ENCODE measurements at places on chromosomes 7 and 10.

- no peak for DNase-seq
Measured at GRCh38 chr7:106231856-106232490, 52.8 kb downstream of the NAMPT start.

- DNase-seq = no peak
Measured at GRCh38 chr7:52831321-52831720, 204.1 kb upstream of the POM121L12 start.

GRCh38 chr7:30879139-30880124, 32.2 kb upstream of the AQP1 start:
- DNase-seq = no peak

- no peak for DNase-seq
Measured at GRCh38 chr7:27359181-27360125, 116.9 kb downstream of the EVX1 start.

GRCh38 chr10:71748671-71749191, 24.6 kb downstream of the VSIR start:
- DNase-seq = peak; percentile 69

DNA sequence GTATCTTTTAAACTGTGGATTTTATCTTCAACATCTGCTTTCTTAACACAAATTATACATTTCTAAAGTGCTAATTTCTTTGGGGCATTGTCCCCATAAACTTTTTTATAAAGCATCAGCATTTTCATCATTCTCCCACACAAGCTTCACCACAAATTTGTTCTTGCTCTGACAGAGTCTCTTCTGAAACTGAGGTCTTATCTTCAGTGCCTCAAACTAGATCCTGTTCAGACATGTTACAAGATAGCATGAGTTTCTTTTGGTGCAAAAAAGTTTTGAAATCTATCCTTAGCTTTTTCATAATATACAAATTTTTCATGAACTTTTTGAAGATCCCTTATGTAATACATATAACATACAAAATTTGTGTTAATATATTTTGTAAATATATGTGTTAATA, 346.6 kb downstream of the IPMK start:
- no peak for DNase-seq

DNA sequence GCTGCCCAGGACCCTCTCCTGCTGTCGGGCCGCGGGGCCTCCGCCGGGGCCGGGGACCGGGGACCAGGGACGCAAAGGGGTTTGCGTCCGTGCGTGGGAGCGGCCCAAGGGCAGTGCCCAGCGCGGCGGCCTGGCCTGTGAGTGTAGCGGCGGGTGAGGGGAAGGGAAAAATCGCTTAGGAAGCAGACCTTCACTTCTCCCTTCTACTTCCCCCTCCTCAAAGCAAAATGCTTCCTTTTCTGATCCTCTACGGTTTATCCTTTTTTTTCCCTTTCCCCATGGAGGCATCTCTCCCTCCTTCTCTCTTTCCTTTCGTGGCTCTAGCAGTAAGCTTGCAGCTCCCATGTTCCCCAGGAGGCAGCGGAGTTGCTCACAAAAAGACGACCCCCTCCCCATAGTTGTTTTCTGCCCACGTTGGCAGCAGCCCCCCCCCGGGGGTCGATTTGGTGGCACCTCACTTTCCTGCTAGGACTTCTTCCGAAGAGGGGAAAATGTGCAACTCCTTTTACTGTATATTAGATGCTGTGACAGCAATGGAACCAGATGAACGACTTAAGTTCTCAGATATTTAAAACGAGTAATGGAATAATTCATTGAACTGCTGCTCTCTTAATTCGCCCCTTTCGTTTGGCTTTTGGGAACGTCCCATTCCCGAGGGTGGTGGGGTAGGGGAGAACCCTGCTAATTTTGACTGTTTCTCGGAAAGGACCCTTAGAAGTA, 724 bp downstream of the CAPZA2 start:
- peak; percentile 42 for DNase-seq

GRCh38 chr7:134696261-134696660, 49.6 kb downstream of the BPGM start:
- DNase-seq = no peak

- no peak for DNase-seq
Measured at GRCh38 chr10:99115703-99116102, 119.9 kb downstream of the HPSE2 start.

DNA sequence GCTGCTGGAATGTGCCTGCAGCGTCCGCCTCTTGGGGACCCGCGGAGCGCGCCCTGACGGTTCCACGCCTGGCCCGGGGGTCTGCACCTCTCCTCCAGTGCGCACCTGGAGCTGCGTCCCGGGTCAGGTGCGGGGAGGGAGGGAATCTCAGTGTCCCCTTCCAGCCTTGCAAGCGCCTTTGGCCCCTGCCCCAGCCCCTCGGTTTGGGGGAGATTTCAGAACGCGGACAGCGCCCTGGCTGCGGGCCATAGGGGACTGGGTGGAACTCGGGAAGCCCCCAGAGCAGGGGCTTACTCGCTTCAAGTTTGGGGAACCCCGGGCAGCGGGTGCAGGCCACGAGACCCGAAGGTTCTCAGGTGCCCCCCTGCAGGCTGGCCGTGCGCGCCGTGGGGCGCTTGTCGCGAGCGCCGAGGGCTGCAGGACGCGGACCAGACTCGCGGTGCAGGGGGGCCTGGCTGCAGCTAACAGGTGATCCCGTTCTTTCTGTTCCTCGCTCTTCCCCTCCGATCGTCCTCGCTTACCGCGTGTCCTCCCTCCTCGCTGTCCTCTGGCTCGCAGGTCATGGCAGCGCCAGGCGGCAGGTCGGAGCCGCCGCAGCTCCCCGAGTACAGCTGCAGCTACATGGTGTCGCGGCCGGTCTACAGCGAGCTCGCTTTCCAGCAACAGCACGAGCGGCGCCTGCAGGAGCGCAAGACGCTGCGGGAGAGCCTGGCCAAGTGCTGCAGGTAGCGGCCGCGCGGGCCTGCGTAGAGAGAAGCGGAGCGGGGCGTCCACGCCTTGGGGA, 645 bp downstream of the SLC26A4 start:
- no peak for DNase-seq

DNA sequence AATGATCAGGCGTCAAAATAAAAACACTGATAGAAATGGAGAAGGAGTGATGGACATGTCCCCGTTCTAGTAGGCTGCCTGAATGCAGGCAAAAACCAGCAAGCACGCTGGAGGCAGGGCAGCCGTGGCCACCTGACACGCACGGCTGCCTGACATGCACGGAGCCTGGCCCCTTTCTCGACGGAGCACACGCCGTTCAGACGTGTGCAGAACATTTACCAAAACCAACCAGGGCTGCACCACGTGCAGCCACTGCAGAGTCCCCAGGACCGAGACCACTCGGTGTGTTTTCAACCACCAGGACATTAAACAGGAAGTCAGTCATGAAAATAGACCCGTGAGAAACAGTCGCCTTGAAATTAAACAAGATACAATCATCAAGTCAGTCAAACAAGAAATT, 61.9 kb upstream of the NKX6-2 start:
- no peak for DNase-seq

- DNase-seq = no peak
Measured at GRCh38 chr10:10699427-10699826, 318.2 kb upstream of the CELF2 start.

DNA sequence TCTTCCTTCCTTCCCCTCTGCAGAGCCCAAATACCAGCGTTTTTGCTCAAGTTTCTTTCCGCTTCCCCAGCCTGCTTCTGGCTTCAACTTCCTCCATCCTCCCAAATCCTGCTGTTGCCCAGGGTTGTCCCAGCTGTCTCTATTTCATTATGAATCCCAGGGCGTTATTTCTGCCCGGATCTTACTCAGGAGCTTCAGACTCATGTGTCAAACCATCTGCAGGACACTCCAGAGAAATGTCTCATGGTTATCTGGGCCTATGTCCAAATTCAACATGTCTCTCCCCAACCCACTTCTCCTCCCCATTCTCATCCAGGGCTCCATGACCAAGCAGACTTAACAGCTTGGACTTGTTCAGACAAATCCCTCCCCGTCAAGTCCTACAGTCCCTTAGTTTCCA, 15.6 kb downstream of the ARHGAP22 start:
- DNase-seq = no peak

DNA sequence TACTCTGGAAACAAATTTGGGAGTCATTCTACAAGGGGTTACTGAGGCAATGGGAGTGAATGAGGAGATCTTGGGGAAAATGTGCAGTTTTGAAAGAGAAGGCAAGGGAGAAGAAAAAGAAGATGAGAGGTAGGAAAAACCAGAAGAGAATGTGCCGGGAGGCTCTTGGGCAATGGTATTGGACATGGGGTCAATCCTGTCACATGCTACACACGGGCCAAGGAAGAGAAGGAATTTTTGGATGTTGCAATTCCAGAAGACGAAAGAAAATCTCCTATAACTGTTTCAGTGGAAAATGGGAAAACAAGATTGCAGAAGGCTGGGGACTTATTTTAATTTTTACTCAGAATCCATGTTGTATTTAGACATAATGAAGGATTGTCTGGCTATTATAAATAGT, 615.0 kb downstream of the PHTF2 start:
- no peak for DNase-seq

DNA sequence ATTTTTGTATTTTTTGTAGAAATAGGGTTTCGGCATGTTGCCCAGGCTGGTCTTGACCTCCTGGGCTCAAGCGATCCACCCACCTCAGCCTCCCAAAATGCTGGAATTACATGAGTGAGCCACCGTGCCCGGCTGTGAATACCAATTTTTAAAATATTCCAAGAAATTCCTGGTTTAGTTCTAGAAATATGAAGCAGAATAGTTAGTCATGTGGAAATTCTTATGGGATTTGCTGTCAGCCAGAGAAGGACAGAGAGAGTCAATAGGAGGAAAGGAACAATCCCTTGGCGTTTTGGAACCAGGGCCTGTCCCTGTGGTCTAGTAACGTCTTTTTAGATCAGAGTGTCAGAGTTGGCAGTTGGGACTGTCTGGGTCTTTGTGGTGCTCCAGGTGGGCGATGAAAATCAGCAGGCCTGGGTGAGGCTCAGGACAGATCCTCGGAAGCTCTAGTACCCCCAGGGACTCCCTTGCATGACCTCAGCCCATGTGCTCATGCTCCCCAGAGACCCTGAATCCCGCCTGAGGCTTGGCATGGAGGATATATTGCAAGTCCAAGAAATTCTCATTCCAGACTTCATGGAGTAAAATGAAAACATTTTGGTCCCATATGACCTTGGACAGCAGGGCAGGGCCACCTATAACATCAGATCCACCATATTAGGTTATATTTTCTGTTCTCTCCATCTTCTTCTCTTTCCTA, 7.8 kb downstream of the NODAL start:
- DNase-seq = no peak

DNA sequence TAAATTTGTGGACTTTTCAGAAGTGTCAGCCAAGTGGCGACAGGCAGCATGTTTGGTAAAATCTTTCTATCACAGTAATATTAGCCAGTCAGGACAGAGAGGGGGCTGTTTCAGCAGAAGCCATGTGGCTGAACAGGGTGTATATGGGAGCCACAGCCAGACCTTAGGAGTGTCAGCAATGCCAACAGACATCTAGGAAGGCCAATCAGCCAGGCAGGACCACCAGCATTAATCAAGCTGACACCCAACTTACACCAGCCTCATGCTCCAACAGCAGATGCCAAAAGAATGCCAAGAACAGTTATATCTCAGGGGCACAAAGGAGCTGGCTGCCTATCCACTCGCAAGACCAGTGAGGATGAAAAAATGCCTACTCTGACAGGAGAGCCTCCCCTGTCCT, 54.8 kb downstream of the RAPGEF5 start:
- DNase-seq = no peak

- no peak for DNase-seq
Measured at GRCh38 chr7:7581531-7582179, 15.0 kb downstream of the MIOS start.

- DNase-seq = no peak
Measured at GRCh38 chr7:16129431-16130110, 291.8 kb downstream of the CRPPA start.

DNA sequence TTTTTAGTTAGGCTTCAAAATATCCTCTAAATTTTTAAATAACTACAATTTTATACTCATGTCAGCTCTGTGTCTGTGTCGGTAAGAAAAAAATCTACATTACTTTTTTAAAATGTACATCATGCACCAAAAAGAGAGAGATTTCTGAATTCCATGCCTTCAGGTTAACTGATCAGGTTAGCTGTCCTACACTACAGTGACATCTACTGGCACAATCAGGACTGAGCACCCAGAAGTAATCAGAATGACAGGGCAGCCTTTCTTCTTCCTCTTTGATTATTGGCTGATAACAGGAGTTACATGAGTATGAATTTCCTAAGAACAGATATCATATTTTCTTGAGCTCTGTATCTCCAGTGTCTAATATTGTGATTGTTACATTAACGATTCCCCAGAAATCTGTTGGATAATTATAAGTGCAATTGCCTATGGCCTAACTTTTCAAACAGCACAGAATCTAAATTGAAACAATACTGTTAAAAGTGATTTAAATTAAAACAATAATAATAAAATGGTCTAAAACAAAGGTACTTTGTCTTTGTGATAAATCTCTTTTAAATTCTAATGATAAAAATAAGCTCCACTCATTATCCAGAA, 41.8 kb upstream of the HYCC1 start:
- peak; percentile 53 for DNase-seq

DNA sequence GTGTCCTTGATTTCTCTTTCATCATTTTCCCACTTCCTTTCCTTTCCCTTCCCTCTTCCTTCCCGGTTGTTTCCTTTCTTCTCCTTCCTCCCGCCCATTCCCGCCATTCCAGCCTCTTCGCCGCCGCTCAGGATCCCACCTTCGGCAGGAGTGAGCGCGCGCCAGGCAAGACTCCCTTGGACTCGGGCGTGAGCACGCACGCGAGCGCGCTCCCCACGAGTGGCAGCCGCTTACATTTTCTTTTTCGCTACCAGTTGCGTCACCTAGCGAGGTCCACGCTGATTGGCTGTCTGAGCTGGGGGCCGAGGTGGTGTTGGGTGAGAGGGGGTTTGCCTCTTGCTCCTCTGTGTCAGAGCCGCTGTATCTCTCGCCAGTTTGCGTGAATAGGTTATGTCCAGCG, 11.8 kb downstream of the ZAN start:
- DNase-seq = peak; percentile 50

GRCh38 chr7:26103596-26103995, 48.4 kb upstream of the NFE2L3 start:
- DNase-seq = no peak

DNA sequence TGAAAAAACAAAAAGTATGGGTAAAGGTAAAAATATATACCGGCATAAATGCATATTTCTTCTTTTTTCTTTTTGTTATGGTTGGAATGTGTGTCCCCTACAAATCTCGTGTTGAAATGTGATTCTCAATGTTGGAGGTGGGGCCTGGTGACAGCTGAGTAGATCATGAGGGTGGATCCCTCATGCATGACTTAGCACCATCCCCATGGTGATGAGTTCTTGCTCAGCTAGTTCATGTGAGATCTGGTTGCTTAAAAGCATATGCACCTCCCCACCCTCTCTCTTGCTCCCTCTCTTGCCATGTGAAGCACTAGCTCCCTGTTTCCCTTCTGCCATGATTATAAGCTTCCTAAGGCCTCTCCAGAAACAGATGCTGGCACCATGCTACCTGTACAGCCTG, 93.3 kb downstream of the HYCC1 start:
- DNase-seq = no peak

GRCh38 chr10:121851786-121852185, 76.0 kb downstream of the ATE1 start:
- no peak for DNase-seq

- DNase-seq = no peak
Measured at GRCh38 chr7:81583882-81584533, 185.8 kb downstream of the HGF start.

GRCh38 chr10:93807371-93807770, 49.6 kb downstream of the LGI1 start:
- DNase-seq = no peak

GRCh38 chr10:42988517-42989395, 88.1 kb upstream of the RET start:
- DNase-seq = no peak

GRCh38 chr10:100745882-100746783, 751 bp downstream of the PAX2 start:
- no peak for DNase-seq

- DNase-seq = no peak
Measured at GRCh38 chr7:100686201-100686821, 7.7 kb downstream of the GIGYF1 start.

All from midbrain (tissue), 1 donor.